ENCODE measurements at places on chromosomes 12 and 14.
A peak's percentile ranks its signal among the peaks of the same experiment; 100 is the strongest.

GRCh38 chr14:65789363-65789762 is 376.8 kb downstream of the FUT8 start:
- DNase-seq = no peak

GRCh38 chr12:115132905-115133304 is 448.9 kb upstream of the TBX3 start:
- no peak for DNase-seq

- no peak for DNase-seq
Measured at GRCh38 chr12:132163041-132163910, 19.0 kb downstream of the NOC4L start.

DNA sequence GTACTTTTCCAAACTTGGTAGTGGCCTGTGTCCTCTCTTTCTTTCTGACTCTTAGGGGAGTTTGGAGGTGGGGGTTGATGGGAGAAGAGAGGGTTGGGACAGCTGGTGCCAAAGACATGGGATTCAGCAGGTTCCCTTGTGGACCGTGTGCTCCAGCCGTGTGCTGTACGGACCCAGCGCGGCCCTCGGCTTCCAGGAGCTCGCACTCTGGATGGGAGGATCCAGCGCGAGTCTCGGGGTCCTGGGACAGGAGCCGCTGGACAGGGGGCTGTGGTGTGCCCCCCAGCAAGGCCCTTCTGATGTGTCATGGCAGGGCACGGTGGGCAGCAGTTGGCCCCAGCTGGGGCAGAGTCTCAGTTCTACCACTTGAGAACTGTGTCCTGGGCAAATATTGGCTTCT is 45.0 kb upstream of the TSPAN9 start:
- DNase-seq = no peak

- no peak for DNase-seq
Measured at GRCh38 chr12:73421832-73422231, 1115.8 kb upstream of the ATXN7L3B start.

- DNase-seq = no peak
Measured at GRCh38 chr12:110992909-110993308, 72.5 kb upstream of the MYL2 start.

GRCh38 chr14:58882577-58883018 is 244.8 kb downstream of the DACT1 start:
- DNase-seq = no peak

DNA sequence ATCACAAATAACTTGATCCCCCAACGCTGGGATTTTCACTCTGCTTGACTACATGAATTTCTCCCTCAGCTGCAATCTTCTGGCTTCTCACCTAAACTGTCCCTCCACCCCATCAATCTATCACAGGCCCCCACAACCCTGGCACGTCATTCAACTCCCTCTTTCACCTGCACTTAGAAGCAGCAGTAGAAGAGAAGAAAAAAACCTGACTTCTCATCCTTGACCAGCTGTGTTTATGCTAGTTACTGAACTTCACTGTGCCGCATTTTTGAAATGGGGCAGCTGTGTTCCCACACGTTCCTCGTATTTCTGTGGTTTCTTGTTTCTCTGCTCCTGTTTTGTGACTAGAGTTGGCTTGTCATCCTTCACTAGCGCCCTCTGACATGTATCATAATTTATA is 35.0 kb downstream of the ITPR2 start:
- DNase-seq = no peak

DNA sequence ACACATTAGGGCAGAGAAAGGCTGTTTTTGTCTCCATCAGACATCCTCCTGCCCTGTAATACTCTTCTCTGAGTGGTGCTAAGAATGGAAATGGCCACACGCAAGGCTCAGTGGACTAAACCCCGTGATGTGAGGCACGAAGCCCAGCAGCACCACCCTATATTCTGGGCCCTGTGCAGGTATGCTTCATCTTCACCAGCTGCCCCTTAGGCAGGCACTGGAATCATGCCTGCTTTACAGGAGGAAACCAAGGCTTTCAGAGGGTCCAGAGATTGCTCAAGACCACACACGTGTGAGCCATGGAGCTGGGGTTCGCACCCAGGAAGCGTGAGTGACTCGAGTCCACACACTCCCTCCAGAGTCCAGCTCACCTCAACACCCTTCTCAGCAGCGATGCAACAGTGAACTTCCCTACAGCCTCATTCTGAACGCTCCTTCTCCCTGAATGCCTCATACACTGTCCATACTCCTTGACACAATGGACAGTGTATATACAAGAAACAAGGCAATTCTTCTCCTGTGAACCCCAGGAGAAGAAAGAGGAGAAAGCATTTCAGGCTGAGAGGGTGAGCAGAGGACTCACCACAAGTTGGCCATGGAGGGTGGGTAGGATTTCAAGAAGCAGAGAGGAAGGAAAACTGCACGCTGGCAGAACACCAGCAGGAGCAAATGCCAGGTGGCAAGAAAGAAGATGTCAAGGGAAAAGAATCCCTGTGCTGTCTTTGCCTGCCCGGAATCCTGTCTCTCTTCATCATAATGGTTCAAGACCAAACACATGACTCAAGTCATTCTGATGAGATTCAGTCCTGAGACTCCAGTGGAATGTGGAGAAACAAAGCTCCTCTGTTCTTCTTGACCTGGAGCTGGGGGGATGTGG is 39.1 kb downstream of the NT5DC3 start:
- DNase-seq = no peak

DNA sequence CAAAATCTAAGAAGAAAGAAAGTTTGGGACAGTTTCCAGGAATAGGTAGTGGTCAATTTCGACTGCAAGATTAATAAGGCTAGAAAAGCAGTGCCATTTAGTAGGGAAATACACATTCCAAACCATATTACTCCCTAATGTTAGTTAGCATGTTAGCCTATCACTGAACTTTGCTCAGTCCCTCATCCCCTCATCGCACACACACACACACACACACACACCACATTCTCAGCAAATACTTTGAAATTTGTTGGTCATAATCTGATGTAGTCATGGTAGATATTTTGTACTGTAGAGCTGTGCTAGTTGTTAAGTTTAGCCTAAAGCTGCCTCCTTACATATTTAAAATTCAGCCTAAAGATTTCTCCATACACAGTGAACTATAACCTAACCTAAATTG is 64.0 kb downstream of the MYF5 start:
- DNase-seq = no peak

GRCh38 chr12:47361389-47362021 is 281.7 kb upstream of the AMIGO2 start:
- peak; percentile 23 for DNase-seq

DNA sequence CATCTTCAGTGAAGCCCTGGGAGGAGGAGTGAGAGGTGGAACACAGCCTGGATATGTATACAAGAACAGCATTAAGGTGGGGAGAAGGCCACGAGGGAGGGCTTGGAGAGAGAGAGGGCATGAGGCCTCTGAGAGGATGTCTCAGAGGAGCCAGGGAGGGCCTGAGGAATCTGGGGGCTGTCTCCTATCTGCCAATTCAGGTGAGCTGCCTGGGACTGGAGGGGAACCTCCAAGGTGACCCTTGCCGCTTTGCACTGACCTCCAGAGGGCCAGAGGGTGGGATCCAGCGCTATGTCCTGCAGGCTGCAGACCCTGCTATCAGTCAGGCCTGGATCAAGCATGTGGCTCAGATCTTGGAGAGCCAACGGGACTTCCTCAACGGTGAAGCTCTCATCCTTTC is 4.4 kb downstream of the ARHGEF25 start:
- DNase-seq = no peak

DNA sequence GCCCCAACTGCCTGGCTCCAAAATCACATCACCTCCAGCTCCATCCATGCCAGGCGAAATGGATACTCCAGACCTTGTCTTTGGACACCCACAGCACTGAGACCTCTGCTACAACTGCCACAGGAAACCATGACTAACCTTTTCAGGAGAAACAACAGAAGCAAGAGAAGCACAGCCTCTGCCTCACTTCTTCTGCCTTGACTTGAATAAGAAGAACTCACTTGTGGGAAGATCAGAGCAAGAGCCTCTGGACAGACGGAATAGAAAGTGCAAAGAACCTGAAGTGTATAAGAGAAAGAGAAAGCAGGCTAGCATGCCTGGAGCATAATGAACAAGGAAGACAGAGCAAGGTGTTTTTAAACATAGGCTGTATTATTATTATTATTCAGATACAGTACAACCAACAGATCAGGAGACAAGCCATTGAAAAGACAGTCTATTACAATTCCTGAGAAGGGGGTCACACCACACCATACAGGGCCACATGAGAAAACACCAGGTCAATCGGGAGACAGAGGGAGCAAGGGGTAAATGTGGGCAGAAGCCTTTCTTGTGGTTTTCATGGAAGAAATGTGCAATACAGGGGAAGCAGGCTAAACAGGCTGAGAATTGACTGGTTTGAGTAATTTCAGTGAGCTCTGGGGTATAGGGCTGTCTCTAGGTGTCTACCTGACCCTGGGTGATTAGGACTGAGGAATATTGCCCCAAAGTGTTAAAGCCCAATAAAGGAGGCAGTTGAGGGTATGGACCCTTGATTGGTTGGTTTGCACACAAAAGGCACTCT is 7.4 kb upstream of the OR10P1 start:
- DNase-seq = no peak

- no peak for DNase-seq
Measured at GRCh38 chr12:27261866-27262265, 17.8 kb downstream of the STK38L start.

- no peak for DNase-seq
Measured at GRCh38 chr14:101601606-101602465, 40.5 kb downstream of the DIO3 start.

DNA sequence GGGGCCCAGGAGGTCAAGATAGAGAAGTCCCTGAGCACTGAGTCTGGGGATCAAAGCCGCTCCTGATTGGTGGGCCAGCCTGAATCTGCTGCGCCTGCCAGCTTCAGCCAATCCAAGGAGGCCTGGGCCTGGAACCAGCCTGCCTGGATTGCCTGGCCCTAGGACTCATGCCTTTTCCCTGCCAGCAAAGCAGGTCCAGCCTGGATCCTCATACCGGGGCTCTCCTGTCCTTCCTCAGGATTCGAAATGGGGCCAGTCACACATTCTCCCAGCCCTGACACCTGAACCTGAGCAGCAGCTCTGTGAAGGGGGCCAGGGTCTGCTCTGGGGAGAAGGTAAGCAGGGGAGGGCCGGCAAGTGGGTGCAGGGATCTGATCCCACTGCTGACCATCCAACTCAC is 81.9 kb downstream of the NINJ2 start:
- no peak for DNase-seq

- no peak for DNase-seq
Measured at GRCh38 chr12:768434-768833, 16.1 kb downstream of the WNK1 start.

DNA sequence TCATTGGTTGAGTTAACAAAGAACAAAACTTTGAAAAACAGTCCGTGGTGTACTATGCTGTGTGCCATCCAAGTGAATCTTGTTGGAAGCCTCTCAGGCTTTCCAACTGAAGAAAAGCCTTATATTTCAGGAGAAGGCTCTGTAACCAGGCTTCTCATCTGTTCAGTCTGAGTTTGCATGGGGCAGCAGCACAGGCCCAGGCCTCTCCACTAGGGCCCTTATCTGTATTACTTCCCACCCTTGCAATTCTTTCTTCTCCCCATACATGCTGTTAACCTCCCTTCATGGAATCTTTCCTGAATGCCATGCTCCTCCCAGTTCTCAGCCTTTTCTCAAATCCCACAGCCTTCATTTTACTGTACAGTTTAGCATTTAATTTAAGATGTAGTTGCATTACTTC is 28.3 kb downstream of the FRMD6 start:
- DNase-seq = no peak

DNA sequence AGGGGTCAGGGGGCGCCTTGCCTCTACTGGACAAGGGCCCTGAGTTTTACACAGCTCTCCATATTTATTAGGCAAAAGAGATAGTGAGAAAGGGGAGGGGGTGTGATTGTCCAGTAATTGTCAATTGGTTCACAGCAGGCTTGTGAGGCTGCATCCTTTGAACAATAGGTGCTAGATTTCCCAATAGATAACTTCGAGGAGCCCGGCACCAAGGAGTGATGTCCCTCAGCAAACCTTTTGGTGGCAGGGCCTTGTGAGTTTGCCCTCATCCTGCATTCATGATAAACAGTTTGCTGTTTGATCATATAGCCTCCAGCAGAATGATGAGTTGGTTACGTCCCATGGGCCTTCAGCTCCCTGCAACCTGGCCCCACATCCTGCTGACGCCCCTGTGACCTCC is 2.7 kb upstream of the PRIMA1 start:
- no peak for DNase-seq

GRCh38 chr14:103703433-103704385 is 11.5 kb downstream of the XRCC3 start:
- DNase-seq = no peak

GRCh38 chr12:18224745-18225144 is 36.6 kb upstream of the PIK3C2G start:
- DNase-seq = no peak

GRCh38 chr14:68404146-68404527 is 388.7 kb downstream of the ZFP36L1 start:
- peak; percentile 7 for DNase-seq

- no peak for DNase-seq
Measured at GRCh38 chr12:46818642-46819041, 7.2 kb downstream of the SLC38A4 start.

GRCh38 chr14:71399057-71399487 is 491.8 kb downstream of the PCNX1 start:
- peak; percentile 62 for DNase-seq
